ENCODE measurements at places on chromosomes 2 and 18.

DNA sequence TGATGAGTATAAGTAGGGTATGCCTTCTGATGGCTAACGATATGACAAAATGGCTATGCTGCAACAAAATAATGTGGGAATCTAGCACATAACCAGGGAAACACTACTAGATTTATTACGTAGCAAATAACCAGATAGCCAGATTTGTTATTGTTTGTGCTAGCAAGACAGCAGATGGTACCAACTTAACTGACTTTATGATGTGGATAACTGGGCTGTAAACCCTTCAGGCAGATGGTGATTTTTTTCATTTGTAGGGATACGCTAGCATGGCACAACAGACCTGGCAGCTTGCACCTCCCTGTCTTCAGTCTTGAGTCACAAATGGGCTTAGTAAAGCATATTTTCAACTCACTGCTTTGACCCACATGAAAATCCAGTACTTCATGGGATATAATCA lies 48.7 kb downstream of the PRELID3A start:
- no peak for DNase-seq

GRCh38 chr2:4965556-4966320 lies 726.4 kb upstream of the SOX11 start:
- no peak for DNase-seq

- DNase-seq = no peak
These were observed 71.1 kb downstream of the PIK3C3 start for GRCh38 chr18:42025974-42026625.

GRCh38 chr2:127142663-127143630 lies 36.0 kb upstream of the BIN1 start:
- DNase-seq = no peak

GRCh38 chr2:138522556-138522955 lies 21.0 kb downstream of the SPOPL start:
- no peak for DNase-seq

DNA sequence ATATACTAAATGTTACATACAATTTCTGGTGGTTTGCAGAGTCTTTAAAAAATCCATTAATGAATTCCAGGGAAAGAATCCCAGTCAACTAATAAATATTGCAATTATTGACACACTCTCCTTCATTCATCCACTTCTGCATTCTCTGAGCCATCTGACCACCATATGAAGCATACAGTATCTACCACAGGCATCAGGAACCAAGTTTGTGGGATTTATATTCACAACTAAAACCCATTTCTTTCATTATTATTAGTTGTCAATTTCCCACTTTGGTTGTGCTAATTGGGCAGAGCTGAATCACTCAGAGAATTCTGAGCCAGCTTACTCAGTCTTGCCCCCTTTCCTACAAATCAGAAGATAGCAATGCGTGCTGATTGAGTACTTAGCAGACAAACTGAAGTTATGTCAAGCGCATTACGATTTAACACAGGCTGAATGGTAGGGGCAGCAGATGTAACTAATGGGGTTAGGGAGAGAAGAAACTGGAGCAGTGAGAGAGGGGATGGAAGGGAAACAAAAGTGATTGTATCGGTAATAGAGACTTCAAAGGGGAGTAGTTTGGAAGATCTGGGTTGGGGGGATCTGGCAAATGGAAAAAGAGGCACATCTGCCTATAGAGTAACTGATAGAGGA lies 52.3 kb downstream of the ZEB2 start:
- DNase-seq = no peak

- DNase-seq = no peak
These were observed 430.9 kb downstream of the PID1 start for GRCh38 chr2:228840113-228840742.

GRCh38 chr2:197069958-197070357 lies 143.5 kb upstream of the PGAP1 start:
- no peak for DNase-seq

DNA sequence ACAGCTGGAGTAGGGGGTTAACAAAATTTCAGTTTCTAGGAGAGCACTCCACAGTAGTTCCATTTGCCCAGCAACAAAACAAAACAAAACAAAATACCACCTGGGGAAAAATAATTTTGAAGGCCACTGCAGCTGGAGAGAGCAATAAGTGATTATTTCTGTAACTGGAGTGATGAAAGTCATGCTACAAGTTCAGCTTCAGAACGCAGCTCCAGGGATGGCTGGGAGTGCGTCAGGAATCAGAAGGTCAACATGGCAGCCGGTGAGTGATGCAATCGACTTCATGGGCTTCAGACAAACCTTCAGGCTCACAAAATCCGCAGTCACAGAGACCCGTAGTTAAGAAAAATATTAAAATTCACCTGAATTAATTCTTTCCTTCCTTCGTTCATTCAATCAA lies 41.0 kb downstream of the ABHD3 start:
- DNase-seq = no peak

DNA sequence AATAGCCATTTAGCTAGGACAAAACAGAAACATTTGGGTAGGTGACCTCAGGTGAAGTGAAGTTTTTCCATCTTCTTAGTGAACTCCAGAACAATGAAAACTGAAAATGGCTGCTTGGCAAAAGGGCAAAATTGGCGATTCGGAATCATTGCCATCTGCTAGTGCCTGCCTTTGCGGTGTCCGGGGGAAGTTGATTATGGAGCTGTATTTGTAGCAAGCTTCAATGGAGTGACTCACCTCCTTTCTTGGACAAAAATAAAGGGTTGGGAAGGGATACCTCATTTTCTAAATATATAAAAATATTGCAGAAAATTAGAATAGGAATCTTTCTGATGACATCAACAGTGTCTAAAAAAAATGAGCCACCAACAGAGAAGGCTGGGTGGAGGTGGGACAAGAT lies 460.5 kb downstream of the TGIF1 start:
- no peak for DNase-seq

GRCh38 chr2:10599921-10600320 lies 89.9 kb downstream of the NOL10 start:
- DNase-seq = no peak

GRCh38 chr2:3598197-3598910 lies 3.4 kb downstream of the COLEC11 start:
- no peak for DNase-seq

GRCh38 chr2:128834207-128834879 lies 515.7 kb upstream of the HS6ST1 start:
- no peak for DNase-seq

DNA sequence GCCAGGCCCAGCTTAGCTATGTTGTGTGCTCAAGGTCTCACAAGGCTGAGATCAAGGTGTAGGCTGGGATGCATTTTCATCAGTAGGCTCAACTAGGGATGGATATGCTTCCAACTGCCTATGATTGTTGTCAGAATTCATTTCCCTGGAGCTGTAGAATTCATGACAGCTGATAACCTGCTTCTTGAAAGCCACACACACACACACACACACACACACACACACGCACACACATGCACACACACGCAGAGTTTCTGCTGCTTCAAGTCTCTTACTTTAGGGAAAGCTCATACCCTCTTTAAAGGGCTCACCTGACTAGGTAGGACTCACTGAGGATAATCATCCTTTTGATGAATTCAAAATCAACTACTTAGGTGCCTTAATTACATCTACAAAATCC lies 8.2 kb upstream of the VPS4B start:
- DNase-seq = no peak

GRCh38 chr2:37784759-37785149 lies 113.3 kb upstream of the CDC42EP3 start:
- no peak for DNase-seq

GRCh38 chr18:79906706-79907105 lies 44.7 kb downstream of the SLC66A2 start:
- no peak for DNase-seq

GRCh38 chr2:121884511-121884921 lies 129.1 kb downstream of the TSN start:
- no peak for DNase-seq

GRCh38 chr2:171430516-171431410 lies 3.0 kb downstream of the METTL8 start:
- DNase-seq = no peak

DNA sequence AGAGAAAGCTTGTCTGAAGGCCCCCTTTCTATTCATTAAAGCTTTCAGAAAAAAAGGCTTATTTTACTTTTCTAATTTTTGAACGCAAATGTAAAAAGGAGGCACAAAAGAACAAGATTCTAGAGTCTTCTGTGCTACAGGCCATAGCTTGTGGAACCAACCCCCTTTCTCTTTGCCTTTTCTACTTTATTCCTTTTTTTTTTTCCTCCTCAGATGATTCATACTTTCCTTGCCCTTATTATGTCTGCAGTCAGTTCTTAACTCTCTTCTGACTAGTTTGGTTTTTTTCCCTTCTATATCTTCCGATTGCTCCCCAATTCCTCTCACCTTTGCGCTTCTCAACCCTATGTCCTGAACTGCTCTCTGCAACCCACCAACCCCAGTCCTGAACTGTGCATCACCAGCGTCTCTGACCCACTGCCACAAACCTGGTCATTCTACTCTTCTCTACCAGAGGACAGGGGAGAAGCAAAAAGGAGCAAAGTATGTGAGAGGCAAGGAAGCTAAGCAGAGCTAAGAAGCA lies 56.9 kb upstream of the WIPF1 start:
- DNase-seq = no peak

GRCh38 chr2:193824474-193824873 lies 1629.7 kb upstream of the TMEFF2 start:
- DNase-seq = no peak
